MCF 10A (cell line): ENCODE measurements at places on chromosomes 2 and 18. TPM values are rescaled to one million over a fixed set of nuclear protein-coding genes. Genes with fewer than 3 reads are reported as not detected.
A peak's percentile ranks its signal among the peaks of the same experiment; 100 is the strongest.

The SCG2 gene
- total RNA-seq, result 0.52 and 0.84 TPM in 2 replicates

- peak; percentile 37 for DNase-seq
Measured at GRCh38 chr18:939166-939565, 34.5 kb downstream of the ADCYAP1 start.

DNA sequence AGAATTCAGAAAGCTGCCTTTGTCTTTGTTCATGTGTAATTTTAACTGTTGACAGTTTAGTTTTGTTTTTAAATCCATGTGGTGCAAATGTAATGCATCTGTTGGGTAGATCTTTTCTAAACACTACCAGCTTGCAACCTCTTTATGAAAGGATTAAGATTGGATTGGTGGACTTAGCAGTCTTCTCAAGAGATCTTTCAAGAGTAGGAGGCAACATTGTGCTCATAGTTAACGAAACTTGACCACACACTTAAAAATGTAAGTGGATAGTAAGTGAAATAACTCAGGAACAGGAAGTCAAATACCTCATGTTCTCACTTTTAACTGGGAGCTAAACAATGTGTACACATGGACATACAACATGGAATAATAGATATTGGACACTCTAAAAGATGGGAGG is 579.0 kb downstream of the RIT2 start:
- no peak for DNase-seq

The DSC2 gene
- 11.3 and 17.6 TPM in 2 replicates for total RNA-seq

DNA sequence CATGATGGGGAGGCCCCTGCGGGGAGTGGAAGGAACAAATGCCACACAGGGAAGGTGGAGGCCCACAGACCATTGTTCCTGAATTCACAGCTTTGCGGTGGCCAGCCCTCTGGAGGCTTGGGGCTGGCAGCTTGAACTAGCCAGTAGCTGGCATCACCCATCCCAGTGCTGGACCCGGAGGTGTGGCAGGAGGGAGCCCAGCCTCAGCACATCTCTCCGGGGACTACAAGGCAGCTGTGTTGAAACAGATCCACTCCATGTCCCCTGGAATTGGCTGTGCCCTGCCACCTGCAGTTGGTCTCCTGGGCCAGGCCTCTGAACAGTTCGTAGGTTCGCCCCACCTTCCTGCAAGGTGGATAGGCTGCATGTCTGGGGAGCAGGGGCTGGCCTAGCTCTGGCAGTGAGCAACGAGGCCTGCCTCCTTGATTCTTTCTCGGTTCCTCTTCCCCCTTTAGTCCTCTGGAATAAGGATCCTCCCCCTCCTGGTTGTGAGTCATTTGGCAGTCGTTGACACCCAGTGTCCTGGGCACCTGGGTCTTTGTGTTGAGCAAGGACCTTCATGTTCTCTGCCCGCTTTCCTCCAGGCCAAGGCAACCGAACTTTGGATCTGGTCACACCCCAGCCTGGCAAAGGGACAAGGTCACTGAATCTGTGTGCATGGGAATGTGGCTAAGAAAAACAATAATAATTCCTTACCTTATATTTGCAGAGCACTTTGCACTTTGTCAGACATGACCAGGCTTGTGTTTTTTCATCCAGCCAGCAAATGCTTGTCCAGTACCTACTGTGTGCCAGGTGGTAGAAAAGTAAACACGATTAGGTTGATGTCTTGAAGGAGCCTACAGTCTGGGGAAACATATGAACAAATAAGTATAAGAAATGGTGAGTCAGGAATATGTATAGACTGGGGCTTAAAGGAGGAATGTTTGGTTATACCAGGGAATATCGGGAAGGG is 55.0 kb upstream of the MCFD2 start:
- peak; percentile 99 for DNase-seq
